ENCODE measurements at places on chromosomes 13 and 19.

GRCh38 chr13:100100115-100100879, 11.4 kb downstream of the PCCA start:
- no peak for DNase-seq

DNA sequence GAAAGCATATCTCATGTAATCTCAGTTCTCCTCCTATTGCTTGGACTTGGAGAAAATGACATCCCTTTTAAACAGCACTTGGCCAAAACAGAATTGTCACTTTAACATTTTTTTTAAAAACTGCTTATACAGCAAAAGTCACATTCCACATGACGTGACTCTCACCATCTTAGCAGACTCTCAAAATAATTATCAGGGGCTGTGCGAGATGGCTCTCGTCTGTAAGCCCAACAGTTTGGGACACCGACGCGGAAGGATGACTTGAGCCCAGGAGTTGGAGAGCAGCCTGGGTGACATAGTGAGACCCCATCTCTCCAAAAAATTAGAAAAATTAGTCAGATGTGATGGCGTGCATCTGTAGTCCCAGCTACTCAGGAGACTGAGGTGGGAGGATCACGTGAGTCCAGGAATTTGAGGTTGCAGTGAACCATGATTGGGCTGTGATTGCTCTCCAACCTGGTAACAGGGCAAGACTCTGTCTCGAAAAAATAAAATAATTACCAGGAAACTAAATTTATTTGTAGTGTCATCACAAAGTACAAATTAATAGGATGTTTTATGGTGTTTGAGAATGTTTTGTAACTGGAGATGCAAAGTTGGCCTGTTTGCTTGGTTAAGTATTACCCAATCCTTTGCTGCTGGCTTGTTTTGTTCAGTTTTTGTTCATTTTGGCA, 8.8 kb downstream of the SAFB start:
- DNase-seq = no peak

GRCh38 chr13:113981611-113982295, 7.9 kb upstream of the C13orf46 start:
- DNase-seq = no peak

GRCh38 chr13:44024846-44025195, 145.1 kb downstream of the LACC1 start:
- DNase-seq = no peak

DNA sequence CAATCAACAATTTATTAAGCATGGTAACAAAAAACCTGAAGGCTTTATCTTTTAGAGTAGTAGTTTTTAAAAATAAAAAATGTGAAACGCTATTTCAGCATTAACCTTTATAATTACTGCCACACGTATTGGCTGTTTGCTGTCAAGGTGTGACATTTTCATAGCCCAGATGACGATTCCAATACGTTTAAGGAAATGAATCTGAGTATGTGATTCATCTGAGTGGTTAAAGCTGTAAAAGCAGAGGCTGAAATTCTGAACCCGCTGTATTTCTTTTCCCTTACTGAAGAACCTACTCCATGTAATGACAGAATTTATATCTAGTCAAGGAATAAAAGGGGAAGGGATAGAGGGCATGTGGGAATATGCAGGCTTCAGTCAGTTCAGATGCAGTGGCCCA, 166.0 kb downstream of the LMO7 start:
- DNase-seq = no peak

Measured in neural crest cell (in vitro differentiated cells).